SJSA1 (cell line): ENCODE measurements at places on chromosomes 4 and X. TPM values are rescaled to one million over a fixed set of nuclear protein-coding genes. Genes with fewer than 3 reads are reported as not detected.

Gene CPE
- 15.2 and 21.6 TPM in 2 replicates for total RNA-seq

DNA sequence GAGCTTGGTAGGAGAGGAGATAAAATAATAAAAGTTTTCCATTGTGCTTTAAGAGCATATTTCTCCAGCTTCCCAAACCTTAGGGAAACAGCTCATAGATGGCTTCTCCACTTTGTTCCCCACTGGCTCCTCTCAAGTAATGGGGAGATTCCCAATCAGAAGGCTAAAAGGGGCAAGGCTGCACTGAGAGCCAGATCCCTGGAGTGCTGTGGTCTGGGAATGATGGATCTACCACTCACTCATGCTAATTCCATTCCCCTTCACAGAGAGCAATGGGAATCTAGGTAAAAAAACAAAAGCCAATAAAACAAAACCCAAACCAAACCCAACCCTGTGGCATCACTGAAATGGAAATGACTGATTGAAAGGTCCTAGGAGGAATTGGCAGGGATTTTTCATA lies 219.7 kb upstream of the MBNL3 start:
- DNase-seq = no peak

DNA sequence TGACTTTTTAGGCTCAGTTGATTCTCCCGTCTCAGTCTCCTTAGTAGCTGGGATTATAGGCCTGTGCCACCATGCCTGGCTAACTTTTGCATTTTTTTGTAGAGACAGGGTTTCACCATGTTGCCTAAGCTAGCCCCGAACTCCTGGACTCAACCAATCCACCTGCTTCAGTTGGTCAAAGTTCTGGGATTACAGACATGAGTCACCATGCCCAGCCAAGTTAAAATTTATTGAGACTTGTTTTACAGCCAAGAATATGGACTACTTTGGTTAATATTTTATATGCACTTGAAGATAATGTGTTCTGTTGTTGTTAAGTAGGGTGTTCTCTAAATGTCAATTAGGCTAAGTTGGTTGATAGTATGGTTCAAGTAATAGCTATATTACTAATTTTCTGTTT lies 58.7 kb downstream of the CYTL1 start:
- DNase-seq = no peak

DNA sequence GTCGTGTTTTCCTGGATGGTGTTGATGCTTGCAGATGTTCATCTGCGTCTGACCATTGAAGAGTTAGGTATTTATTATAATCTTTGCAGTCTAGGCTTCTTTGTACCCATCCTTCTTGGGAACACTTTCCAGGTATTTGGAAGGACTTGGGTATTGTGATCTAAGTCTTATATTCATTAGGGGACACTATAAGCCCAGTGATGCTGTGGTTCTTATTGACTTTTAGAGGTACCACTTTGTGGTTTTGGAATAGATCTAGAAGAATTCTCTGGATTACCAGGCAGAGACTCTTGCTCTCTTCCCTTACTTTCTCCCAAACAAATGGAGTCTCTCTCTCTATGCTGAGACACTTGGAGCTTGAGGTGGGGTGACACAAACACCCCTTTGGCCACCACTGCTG lies 41.6 kb downstream of the AFM start:
- DNase-seq = no peak

DNA sequence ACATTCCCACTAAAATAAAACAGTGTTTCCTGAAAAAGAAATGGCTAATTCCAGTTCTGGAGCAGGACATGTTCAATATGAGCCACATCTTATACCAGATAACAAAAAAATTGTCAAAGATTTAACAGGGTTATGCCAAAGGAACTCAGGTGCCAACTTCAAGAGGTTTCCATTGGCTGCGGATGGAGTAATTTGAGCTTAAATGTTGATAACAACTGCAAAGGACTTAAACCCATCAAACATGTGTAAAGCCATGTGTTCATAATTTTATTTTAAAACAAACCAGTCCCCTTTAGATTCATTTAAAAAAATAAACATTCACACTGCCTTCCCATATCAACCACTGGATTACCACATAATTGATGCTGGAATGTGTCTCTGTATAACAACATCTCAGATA lies 156.4 kb upstream of the PCDH18 start:
- no peak for DNase-seq

DNA sequence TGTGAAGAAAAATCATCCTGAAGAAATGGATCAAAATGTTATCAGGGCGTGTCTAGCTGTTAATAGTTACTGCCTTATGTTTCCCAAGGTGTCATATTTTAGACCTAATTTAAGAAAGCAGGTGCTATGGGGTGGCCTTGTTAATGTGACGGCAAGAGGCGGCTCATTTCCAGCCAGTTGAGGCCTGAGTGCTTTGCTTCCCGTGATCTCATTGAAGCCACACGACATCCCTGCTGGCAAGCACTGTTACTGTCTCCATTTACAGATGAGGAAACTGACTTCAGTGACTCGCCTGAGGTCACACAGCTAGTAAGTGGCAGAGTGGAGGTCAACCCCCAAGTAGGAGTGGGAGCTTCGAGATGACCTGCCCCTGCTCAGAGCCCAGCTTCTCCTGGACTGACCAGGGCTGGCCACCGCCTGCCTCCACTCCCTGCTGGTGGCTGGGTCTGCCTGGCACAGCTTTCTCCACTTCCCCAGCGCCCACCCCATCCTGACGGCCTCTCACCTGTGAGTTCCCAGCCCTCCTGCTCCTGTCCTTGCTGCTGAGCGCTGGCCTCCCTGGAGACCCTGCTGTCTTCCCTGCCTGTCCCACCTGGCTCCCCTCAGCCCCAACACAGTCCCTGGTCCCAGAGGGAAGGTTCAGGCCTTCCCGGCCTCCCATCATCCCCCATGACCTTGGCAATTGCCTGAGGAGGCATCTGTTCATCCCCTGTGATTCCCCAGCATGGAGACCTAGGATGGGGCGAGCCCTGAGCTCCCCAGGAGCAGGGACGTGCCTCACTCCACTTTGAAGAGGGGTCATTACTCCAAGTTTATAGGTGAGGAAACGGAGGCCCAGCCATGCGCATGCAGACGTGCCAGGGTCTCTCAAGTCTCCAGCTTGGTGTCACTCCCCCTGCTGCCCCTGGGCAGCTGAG lies 47.7 kb upstream of the SORCS2 start:
- DNase-seq = no peak

DNA sequence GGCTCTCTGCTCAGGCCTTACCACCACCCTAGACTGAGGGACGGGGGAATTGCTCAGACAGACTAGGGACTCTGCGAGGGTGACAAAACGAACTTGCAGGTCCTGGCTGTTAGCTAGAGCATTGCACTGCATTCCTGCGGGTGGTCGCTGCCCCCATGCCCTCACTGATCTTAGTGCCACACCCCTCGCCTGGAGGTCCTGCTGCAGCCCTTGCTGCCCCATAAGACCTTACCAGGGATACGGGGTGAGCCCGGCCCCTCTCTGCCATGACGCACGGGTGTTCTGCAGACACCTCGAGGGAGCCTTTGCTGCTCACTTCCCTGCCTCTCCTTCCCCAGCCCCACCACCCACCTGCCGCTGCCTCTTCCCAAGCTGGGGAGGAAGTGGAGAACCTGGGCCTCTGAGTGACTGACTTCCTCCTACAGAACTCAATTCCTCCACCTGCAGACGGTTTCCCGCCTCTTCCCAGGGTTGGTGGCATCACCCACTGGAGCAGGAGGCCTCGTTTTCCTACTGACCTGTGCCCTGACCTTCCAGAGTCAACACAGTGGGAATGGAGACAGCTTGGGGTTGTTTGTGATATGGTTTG lies 19.8 kb upstream of the TBC1D14 start:
- no peak for DNase-seq

Gene ZNF157
- total RNA-seq = not detected in 2 replicates

Gene USP51
- 1.8 and 1.9 TPM in 2 replicates for total RNA-seq

GRCh38 chr4:107153956-107154355 lies 117.8 kb upstream of the DKK2 start:
- DNase-seq = no peak

Gene TLR3
- total RNA-seq = 1.6 and 3.4 TPM in 2 replicates

Gene TCEAL7
- total RNA-seq = not detected in 2 replicates

Gene PNMA5
- total RNA-seq = 0.08 TPM in 1 of 2 replicates, not detected in the other

DNA sequence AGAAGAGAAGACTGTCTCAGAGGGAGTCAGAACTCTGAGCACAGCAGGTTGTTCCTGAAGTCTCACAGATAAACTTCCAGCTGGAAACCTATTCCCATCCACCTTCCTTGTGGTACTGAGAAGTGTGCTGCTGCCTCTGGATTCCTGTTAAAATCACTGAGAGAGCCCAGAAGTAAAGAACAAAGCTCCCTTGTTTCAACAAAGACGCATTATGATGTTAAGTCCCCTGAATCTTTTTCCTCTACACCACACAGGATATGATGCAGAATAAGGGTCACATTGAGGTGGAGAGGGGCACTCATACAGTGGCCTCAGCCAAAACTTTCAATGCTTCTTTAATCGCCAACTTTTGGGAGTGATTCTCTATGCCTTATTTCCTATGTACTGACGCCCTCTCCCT lies 321.0 kb downstream of the OPHN1 start:
- no peak for DNase-seq

DNA sequence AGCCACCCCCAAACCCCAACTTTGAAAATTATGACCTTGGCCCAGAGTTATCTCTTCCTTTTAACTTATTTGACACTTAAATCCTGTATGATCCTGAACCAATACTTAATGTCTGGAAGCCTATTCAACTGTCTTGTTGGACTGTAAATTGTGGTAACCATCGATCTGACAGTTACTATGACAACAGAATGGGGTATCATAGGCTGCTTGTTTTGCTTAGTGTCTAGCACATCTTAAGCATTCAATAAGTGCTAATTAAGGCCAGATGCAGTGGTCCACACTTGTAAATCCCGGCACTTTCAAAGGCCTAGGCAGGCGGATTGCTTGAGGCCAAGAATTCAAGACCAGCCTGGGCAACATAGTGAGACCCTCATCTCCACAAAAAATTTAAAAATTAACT lies 175.0 kb downstream of the APBB2 start:
- DNase-seq = no peak

Gene ADH1B
- not detected in 2 replicates for total RNA-seq
